ENCODE measurements at places on chromosomes 13 and 19.

DNA sequence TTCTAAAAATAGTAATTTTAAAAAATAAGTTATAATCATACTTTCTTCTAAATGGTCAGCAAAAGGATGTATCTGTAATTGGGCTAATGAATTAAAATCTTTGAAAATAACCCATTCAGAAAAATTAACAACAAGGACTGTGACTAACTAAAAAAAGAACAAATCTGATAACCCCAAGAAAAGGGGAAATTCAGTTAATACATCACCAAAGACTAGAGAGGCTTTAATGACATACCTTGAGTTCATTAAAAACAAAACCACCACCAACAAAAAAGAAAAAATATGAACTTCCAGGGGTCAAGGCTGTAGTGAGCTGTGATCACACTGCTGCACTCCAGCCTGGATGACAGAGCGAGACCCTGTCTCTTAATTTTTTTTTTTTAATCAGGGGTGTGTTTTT lies 121.8 kb downstream of the TBC1D4 start:
- no peak for DNase-seq

DNA sequence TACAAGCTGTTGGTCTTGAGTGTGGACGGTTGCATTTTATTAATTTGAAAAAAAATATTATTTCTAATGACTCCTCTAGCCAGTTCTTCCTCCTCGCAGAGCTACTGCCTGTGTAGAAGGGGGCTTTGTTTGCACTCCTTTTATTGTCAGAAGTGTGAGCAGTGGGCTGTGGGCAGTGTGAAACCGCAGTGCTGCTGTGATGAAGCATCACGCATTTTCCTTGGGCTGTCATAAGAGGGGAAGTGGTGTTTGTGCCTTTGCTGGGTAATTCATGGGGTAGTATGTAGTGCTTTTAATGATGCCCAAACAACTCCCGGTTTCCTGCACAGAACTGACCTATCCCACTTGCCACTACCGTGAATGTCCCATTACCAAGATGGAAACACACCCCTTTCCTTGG lies 357.3 kb downstream of the ZNF536 start:
- no peak for DNase-seq

DNA sequence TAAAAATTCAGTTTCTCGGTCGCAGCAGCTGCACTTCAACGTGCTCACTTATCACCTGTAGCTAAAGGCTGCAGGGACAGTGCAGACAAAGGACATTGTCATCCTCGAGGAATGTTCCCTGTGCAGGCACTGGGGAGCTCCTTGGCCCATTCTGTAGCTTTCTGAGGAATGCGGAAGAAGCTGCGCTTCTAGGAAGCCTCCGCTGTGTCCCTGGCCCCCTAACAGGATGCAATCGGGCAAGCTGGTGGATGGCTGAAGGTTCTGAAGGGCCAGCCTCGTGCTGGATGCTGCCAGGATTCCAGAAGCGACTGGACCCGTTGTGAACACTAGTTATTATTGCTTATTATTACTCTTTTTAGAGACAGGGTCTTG lies 8.1 kb downstream of the ANO8 start:
- no peak for DNase-seq

- no peak for DNase-seq
These were observed 170.0 kb downstream of the COL4A1 start for GRCh38 chr13:110136660-110137585.

- no peak for DNase-seq
These were observed 78.5 kb upstream of the MTIF3 start for GRCh38 chr13:27528908-27529307.

GRCh38 chr13:27997904-27998522 lies 9.5 kb upstream of the URAD start:
- no peak for DNase-seq

DNA sequence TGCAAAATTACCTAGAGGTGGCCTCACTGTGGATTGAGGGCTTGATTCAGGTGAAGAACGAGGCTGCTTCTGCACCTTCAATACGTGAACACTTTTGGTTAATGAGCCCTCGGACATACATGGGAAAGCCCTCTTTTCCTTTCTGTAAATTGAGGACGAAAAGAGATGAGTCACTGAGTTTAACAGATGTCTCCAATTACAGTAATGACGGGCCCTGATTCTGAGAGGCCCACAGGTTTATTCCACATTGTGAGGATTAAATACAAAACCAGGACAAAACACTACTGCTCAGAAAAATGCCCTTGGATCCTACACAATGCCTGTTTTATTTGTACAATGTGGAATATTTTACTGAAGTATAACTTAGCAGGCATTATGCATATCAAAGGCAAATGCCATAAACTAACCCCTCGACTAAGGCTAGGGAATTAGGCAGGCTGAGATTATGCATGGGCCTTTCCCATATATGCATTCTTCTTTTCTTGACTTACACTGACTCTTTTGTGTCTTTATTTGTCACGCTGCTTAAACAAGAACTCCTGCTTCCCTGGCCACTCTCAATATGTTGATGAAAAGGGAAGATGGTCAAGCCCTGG lies 819.9 kb downstream of the OLFM4 start:
- no peak for DNase-seq

GRCh38 chr13:82571653-82572052 lies 1310.6 kb downstream of the SLITRK1 start:
- DNase-seq, result no peak

DNA sequence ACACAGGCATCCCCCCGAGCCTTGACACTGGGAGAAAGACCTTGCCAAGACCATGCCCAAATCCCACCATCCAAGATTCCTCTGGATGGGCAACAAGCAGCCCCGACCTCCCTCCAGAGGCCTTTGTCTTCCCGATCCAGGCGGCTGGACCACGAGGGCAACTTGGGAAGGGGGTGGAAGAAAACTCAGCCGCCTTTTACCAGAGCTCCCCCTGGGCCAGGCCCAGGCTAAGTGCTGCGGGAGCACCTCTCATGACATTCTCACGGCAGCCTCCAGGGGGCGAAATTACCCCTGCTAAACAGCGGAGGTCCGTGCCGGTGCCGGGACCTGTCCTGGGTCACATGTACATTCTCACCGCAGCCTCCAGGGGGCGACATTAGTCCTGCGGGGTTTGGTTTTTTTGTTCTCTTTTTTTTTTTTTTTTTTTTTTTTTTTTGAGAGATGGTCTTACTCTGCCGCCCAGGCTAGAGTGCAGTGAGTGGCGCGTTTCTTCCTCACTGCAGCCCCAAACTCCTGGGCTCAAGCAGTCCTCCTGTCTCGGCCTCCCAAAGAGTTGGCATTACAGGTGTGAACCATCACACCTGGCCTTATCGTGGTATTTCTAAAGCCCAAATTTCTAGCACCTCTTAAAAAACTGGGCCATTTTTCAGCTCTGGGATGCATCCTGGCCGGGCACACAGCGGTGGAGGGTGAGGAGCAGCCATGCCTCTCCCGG lies 2.1 kb upstream of the RSPH6A start:
- peak; percentile 90 for DNase-seq

GRCh38 chr13:110228936-110229904 lies 77.7 kb downstream of the COL4A1 start:
- DNase-seq, result no peak

GRCh38 chr13:95251641-95252040 lies 49.6 kb downstream of the ABCC4 start:
- DNase-seq, result no peak

DNA sequence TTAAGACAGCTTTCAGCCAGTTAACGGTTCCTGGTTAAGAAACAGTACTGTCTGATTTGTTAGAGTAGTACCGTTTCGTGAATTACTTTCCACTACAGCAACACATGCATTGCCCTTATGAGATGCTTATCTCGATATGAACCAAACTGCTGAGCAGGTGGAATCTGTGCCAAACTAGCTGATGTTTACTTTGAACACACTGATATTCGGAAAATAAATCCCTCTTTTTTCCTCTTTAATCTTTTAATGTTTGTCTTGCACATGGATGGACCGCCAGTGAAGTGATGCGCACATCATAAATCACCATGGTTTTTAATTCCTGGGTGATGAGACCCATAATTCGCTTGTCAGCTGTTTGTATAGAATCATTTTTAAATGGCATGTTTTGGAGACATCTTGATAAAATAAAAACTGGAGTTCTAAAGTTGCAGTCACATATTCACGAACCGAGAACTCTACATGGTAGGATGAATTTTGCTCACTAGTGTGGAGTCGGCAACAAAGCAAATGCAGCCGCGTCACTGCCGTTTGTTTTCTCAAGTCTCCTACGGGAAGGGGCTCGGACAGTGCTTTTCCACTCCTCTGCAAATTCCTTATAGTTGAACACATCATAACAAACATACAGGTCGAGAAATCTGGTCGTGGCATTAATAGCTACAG lies 1.1 kb downstream of the GJA3 start:
- no peak for DNase-seq

GRCh38 chr13:34721631-34722595 lies 220.2 kb upstream of the NBEA start:
- no peak for DNase-seq

- no peak for DNase-seq
These were observed 20.5 kb upstream of the STRN4 start for GRCh38 chr19:46766569-46767317.

- DNase-seq, result no peak
These were observed 14.6 kb downstream of the XRCC1 start for GRCh38 chr19:43560687-43561086.

DNA sequence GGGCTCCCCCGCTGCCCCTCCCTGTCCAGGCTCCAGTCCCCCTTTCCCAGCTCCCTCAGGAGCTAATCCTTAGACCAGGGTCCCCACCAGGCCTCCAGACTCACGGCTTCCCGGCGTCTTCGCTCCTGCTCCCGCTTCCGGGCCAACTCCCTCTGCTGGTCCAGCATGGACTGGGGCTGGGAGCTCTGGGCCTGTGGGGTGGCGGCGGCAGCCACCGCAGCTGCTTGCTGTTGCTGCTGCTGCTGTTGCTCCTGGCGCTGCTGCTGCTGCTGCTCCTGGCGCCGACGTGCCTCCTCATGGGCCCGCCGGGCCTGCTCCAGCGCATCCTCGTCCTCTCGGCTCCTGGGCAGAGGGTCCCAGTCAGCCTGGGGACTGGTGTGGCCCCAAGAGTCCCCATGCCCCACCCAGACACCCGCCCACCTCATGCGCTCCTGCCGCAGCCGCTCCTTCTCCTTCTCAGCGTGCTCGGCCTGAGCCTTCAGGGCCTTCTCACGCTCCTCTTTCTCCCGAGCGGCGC lies 6.4 kb upstream of the EPHX3 start:
- no peak for DNase-seq

DNA sequence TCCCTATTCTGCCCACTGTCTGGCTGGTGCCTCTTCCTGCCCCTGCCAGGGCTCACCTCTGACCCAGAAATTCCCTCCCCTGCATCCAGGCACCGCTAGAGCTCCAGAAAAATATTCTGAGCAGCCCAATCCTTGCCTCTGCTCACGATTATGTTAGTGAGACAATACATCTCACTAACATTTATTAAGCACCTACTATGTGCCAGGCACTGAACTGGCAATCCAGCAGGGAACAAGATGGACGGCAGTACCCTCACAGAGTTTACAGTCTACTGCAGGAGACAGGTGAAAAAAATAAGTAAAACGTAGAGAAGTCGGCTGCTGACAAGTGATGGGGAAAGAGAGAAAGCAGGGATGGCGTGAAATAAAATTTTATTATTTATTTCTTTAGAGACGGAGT lies 5.5 kb downstream of the TINCR start:
- DNase-seq, result no peak

- DNase-seq, result no peak
These were observed 179.7 kb upstream of the ZNF507 start for GRCh38 chr19:32165750-32166149.

- no peak for DNase-seq
These were observed 84.1 kb upstream of the FNDC3A start for GRCh38 chr13:48891586-48891985.

DNA sequence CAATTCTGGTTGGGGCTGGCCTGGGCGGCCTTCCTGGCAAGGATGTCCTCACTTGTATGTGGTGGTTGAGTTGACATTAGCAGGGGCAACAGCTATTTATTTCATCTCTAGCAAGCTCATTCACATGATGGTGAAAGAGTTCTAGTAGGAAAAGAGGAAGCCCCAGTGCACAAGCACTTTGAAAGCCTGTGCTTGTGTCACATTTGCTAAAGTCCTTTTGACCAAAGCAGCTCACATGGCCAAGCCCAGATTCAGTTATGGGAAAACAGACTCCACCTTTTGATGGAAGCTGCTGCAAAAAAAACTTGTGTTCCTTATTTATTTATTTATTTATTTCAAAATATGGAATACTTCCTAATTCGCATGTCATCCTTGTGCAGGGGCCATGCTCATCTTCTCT lies 17.2 kb downstream of the GTF2F2 start:
- DNase-seq, result no peak

DNA sequence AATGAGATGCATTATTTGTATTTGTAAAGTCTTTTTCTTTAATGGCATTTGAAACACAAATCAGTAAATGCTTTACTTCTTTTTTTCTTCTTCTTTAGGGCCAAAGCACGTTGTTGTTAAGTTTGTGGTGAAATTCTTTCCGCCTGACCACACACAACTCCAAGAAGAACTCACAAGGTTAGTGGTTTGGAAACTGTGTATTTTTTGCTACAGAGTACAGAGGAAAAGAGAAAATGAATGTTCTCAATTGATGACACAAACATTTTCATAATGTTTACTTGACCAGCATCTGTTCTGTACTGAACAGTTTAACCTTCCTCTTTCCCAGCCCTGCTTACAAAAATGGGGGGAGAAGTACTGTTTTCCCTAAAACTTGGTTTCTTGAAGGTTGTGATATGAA lies 190.9 kb upstream of the RNF113B start:
- DNase-seq, result no peak

DNA sequence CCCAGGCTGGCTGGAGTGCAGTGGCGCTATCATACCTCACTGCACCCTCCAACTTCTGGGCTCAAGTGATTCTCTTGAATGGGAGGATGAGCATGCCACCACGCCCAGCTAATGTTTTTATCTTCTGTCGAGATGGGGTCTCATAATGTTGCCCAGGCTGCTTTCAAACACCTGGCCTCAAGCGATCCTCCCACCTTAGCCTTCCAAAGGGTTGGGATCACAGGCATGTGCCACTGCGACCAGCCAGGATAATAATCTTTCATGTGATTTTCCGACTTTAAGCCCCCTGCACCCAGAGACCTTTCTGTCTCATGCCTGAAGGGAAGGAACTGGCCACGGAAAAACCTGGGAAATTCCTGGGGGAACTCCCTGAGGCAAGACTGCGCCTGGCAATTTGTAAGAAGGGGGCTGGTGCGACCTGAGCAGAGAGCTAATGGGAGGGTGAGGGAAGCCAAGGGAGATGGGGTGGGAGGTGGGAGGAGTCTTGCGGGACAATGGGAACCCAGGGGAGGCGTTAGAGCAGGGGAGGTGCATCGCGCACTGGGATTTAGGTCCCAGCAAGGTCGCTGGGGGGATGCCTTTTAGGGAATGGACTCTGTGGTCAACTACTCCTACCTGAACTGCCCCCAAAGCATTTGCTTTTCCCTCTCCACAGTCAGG lies 1.2 kb upstream of the CCDC124 start:
- DNase-seq, result no peak

Measured in activated T-helper 1 cell treated with anti-CD3 and anti-CD28 coated beads, Interleukin-2, amount 50 U/mL, for 16 hours (primary cell).